ENCODE measurements at places on chromosomes 16 and 17.

DNA sequence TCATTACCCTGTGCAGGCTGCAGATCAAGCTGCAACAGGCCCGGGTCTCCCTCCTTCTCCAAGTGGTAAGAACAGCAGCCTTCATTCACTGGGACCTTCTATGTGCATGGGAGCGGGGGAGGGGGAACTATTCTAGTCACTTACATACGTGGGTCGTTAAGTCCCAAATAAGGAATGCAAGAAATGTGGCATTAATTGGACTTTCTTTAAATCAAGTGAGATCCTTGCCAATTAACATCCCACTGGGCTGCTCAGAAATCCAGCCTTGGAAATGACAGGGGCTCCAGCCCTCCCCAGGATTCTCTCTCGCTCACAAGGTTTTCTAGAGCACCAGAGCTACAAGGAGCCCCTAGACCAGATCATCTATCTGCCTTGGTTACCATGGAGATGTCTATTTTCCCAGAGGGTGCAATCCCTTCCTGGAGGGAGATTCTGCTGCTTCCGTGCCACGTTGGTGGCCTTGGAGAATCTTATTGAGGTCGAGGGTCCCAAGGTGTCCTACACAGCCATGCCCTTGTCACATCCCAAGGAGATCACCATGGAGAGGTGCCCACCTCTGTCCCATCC is 5.2 kb upstream of the EIF1 start:
- H3K27me3 ChIP-seq = no peaks in the 10 kb centered on the region
- peaks cover 26% of the 10 kb centered on the region for H3K4me1 ChIP-seq
- H3K4me3 ChIP-seq = no peak overlapping the region
- DNase-seq = no peak
- H3K27ac ChIP-seq = no peak overlapping the region
- H3K36me3 ChIP-seq = peaks cover 8% of the 10 kb centered on the region

DNA sequence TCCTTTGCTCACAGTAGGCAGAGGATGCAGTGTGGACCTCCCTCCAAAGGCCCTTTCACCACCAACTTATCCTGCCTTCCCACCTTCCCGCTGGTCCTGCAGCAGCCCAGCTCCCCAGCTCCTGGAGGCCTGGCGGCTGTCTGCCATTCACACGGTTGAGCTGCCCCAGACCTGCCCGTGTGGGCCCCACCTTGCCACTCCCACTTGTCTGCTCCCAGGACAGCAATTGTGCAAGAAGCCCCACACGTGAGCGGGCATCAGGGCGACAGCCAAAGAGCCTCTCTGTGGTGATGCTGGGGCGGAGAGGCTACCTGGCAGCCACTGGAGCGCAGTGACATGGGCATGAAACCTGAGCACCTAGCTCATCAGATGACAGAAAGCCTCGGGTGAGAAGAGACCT is 248.6 kb upstream of the MAF start:
- H3K36me3 ChIP-seq = no peaks in the 10 kb centered on the region
- H3K27me3 ChIP-seq = peaks cover 14% of the 10 kb centered on the region
- no peaks in the 10 kb centered on the region for H3K4me1 ChIP-seq
- DNase-seq = no peak

GRCh38 chr17:61306003-61306402 is 93.6 kb upstream of the TBX2 start:
- no peak for DNase-seq
- no peak overlapping the region for H3K4me3 ChIP-seq
- no peaks in the 10 kb centered on the region for H3K4me1 ChIP-seq

GRCh38 chr16:30115238-30115637 is 1.9 kb upstream of the GDPD3 start:
- H3K36me3 ChIP-seq = peaks cover 22% of the 10 kb centered on the region
- no peak for DNase-seq
- H3K27ac ChIP-seq = no peak overlapping the region
- H3K4me1 ChIP-seq = peaks cover 14% of the 10 kb centered on the region
- H3K27me3 ChIP-seq = no peaks in the 10 kb centered on the region
- H3K4me3 ChIP-seq = no peak overlapping the region

- no peak within 1 kb of the TSS for H3K27ac ChIP-seq
- H3K36me3 ChIP-seq = no peaks in the 10 kb centered on the region
- no peak within 1 kb of the TSS for H3K4me3 ChIP-seq
- no peak for DNase-seq
- no peaks in the 10 kb centered on the region for H3K4me1 ChIP-seq
These were observed at the start of gene GP2 for GRCh38 chr16:20327444-20328041. TSS of gene GP2 (minus strand) at chr16:20327513. CDS start at chr16:20326431, 1,082 bp downstream.

- H3K27me3 ChIP-seq = no peaks in the 10 kb centered on the region
- peaks cover 13% of the 10 kb centered on the region for H3K4me1 ChIP-seq
- no peak overlapping the region for H3K27ac ChIP-seq
- H3K36me3 ChIP-seq = peaks cover 80% of the 10 kb centered on the region
- DNase-seq = no peak
These were observed 9.5 kb upstream of the DHRS13 start for GRCh38 chr17:28912281-28912937.

GRCh38 chr17:73582359-73582758 is 61.9 kb downstream of the SDK2 start:
- DNase-seq = no peak
- H3K36me3 ChIP-seq = no peaks in the 10 kb centered on the region
- no peak overlapping the region for H3K27ac ChIP-seq
- H3K4me3 ChIP-seq = no peak overlapping the region

GRCh38 chr17:64183815-64184214 is 53.9 kb upstream of the ERN1 start:
- no peak overlapping the region for H3K4me3 ChIP-seq
- H3K4me1 ChIP-seq = peaks cover 8% of the 10 kb centered on the region
- no peak overlapping the region for H3K27ac ChIP-seq

DNA sequence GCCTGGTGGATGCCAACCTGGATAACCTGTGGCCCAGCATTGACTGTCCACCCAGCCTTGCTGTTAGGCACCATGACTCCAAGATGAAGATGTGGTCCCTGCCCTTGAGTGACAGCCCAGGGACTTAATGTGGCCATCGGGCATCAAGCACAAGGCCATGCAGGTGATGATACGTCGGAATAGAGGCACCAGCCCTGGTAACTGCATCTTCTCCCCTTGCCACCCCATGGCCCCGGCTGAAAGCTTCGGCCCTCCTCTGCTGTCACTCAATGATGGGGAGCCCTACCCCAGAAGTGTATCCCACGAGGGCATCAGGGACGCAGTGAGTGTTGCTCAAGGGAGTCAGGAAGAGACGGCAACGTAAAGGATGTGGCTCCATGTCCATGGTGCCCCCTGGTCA is 2.0 kb downstream of the NT5C start:
- H3K27me3 ChIP-seq = no peaks in the 10 kb centered on the region
- peak overlapping the region; percentile 38 for H3K27ac ChIP-seq
- DNase-seq = no peak
- H3K4me1 ChIP-seq = peaks cover 26% of the 10 kb centered on the region

- H3K27me3 ChIP-seq = peaks cover 25% of the 10 kb centered on the region
- no peaks in the 10 kb centered on the region for H3K4me1 ChIP-seq
- H3K27ac ChIP-seq = no peak overlapping the region
- no peak for DNase-seq
These were observed 171.2 kb upstream of the XYLT1 start for GRCh38 chr16:17641990-17642389.

GRCh38 chr16:67207249-67208091 is 8.5 kb downstream of the ELMO3 start:
- H3K27me3 ChIP-seq = no peaks in the 10 kb centered on the region
- H3K4me3 ChIP-seq = no peak overlapping the region
- H3K36me3 ChIP-seq = peaks cover 4% of the 10 kb centered on the region
- H3K27ac ChIP-seq = no peak overlapping the region

DNA sequence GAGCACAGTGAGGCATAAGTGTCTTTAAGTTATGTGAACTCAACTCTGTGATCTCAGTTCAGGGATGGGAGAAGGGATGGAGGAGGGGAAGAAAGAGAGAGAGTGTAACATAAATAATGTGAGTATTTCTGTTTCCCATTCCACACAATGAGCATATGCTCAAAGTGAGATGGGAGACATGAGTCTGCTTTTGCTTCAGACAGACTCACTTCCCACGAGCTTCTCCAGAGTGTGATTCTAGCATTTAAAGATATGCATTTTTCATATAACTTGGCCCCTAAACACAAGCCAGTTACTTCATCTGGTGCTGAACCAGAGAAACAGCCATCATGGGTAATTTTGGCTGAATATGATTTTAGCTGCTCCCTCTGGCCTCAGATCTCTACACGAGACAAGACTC is 35.0 kb downstream of the SHISA9 start:
- H3K27ac ChIP-seq = no peak overlapping the region
- H3K4me3 ChIP-seq = no peak overlapping the region
- H3K36me3 ChIP-seq = no peaks in the 10 kb centered on the region
- no peaks in the 10 kb centered on the region for H3K4me1 ChIP-seq
- H3K27me3 ChIP-seq = peaks cover 11% of the 10 kb centered on the region

GRCh38 chr17:5789528-5789927 is 205.2 kb upstream of the NLRP1 start:
- no peak overlapping the region for H3K4me3 ChIP-seq
- DNase-seq = no peak
- H3K4me1 ChIP-seq = no peaks in the 10 kb centered on the region
- no peaks in the 10 kb centered on the region for H3K36me3 ChIP-seq

GRCh38 chr17:75684249-75684648 is 17.1 kb downstream of the SAP30BP start:
- peaks cover 32% of the 10 kb centered on the region for H3K36me3 ChIP-seq
- H3K4me1 ChIP-seq = peaks cover 49% of the 10 kb centered on the region
- H3K27me3 ChIP-seq = no peaks in the 10 kb centered on the region
- DNase-seq = no peak
- no peak overlapping the region for H3K27ac ChIP-seq

- no peak overlapping the region for H3K4me3 ChIP-seq
- H3K4me1 ChIP-seq = peaks cover 7% of the 10 kb centered on the region
- peaks cover 27% of the 10 kb centered on the region for H3K27me3 ChIP-seq
- no peak for DNase-seq
These were observed 5.5 kb upstream of the CDH1 start for GRCh38 chr16:68731637-68732036.

DNA sequence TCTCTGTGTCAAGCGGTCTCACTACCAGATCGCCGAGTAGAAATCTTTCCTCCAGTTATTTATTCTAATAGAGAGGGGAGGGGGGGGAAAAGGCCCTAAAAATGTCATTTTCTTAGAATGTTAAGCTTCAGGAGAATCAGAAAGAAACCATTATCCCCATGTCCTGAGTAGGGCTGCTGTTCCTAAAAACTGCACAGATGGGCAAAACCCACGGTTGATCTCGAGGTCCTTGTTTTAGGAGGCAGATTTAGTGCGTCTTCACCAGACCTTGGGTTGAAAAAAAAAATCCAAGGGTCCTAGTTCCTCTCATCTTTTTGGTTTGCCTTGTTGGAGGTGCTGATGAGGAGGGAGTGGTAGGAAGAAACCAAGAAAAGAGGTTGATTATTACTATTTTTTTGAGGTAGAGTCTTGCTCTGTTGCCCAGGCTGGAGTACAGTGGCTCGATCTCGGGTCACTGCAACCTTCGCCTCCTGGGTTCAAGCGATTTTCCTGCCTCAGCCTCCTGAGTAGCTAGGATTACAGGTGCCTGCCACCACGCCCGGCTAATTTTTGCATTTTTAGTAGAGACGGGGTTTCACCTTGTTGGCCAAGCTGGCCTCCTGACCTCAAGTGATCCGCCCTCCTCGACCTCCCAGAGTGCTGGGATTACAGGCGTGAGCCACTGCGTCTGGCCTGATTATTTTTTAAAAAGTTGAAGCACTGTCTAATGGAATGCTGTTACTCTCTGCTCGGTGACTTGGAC is 1.4 kb downstream of the CBFB start:
- peaks cover 28% of the 10 kb centered on the region for H3K36me3 ChIP-seq
- H3K4me1 ChIP-seq = peaks cover 34% of the 10 kb centered on the region
- peak overlapping the region; percentile 83 for H3K4me3 ChIP-seq

DNA sequence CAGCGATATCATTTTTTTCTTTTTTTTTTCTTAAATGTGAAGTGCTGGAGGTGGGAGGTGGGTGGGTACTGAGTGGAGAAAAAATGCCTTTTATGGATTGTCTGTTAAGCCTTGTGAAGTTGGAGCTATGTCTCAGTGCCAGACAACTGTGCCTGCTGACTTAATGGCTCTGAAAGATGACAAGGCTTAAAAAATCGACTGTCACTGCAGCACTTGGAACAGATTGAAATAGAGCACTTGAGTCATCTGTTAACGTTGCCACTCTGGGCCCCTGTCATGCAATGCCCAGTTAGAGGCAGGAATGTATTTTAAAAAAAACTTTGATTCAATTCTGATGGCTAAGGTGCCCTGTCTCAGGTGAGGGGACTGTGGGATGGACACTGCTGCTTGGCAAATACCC is 108.2 kb upstream of the HS3ST2 start:
- peaks cover 59% of the 10 kb centered on the region for H3K27me3 ChIP-seq
- H3K4me1 ChIP-seq = no peaks in the 10 kb centered on the region
- no peak overlapping the region for H3K4me3 ChIP-seq
- DNase-seq = no peak
- H3K36me3 ChIP-seq = no peaks in the 10 kb centered on the region

GRCh38 chr17:9406046-9406606 is 169.5 kb downstream of the STX8 start:
- no peak overlapping the region for H3K4me3 ChIP-seq
- H3K36me3 ChIP-seq = no peaks in the 10 kb centered on the region
- no peaks in the 10 kb centered on the region for H3K27me3 ChIP-seq
- no peaks in the 10 kb centered on the region for H3K4me1 ChIP-seq
- H3K27ac ChIP-seq = no peak overlapping the region

GRCh38 chr17:9256751-9257629 is 235.7 kb downstream of the NTN1 start:
- H3K4me3 ChIP-seq = no peak overlapping the region
- peaks cover 22% of the 10 kb centered on the region for H3K4me1 ChIP-seq
- DNase-seq = no peak
- no peaks in the 10 kb centered on the region for H3K27me3 ChIP-seq
- peak overlapping the region; percentile 25 for H3K27ac ChIP-seq
- peaks cover 4% of the 10 kb centered on the region for H3K36me3 ChIP-seq

DNA sequence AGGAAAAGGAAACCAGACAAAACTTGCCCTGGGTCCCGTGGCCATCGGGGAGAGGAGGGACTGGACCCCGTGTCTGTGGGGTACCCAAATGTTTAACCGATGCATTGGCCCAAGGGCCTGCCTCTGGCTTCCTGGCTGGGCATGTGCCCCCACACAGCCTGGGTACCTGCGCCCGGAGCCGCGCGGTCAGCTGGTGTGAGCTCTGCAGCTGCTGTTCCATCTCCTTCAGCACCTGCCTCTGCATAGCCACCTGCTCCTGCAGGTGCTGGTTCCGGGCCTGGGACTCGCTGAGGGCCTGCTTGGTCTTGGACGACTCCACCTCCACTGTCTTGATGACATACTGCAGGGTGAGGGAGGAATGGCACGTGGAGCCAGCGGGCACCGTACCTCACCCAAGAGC is 31.9 kb downstream of the KIFC3 start:
- H3K27ac ChIP-seq = no peak overlapping the region
- no peaks in the 10 kb centered on the region for H3K27me3 ChIP-seq
- H3K4me3 ChIP-seq = no peak overlapping the region
- no peaks in the 10 kb centered on the region for H3K4me1 ChIP-seq
- no peaks in the 10 kb centered on the region for H3K36me3 ChIP-seq
